ENCODE measurements at places on chromosomes 12 and 14. TPM values are rescaled to one million over a fixed set of nuclear protein-coding genes. Genes with fewer than 3 reads are reported as not detected.

GRCh38 chr14:66238969-66239368, 247.2 kb upstream of the CCDC196 start:
- DNase-seq = no peak
- peaks cover 13% of the 10 kb centered on the region for H3K27me3 ChIP-seq
- H3K36me3 ChIP-seq = no peaks in the 10 kb centered on the region
- no peak overlapping the region for H3K27ac ChIP-seq
- no peaks in the 10 kb centered on the region for H3K4me1 ChIP-seq

- H3K4me1 ChIP-seq = no peaks in the 10 kb centered on the region
- no peak overlapping the region for H3K4me3 ChIP-seq
- H3K27ac ChIP-seq = no peak overlapping the region
- no peak for DNase-seq
These were observed 20.3 kb upstream of the TMTC1 start for GRCh38 chr12:29804019-29804418.

The PTPN21 gene
- 0.17 TPM for total RNA-seq

DNA sequence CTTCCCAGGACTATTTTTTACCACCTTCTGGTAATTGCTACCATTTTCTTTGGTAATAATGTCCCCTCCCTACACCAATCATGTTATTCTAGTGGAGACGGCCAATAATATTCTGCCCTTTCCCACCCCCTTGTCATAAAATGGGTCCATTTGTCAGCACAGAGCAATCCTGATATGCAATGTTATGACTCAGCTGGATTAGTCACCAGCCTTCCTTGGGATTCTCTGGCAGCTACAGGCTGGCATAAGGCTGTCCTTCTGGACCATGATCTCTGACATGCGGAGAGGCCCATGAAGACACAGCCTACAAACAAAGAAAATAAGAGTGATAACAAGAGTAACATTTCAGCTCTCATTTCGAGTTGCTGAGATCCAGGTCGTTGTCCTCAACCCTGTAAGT, 222.0 kb upstream of the CPNE8 start:
- H3K4me1 ChIP-seq = no peaks in the 10 kb centered on the region
- H3K27ac ChIP-seq = no peak overlapping the region
- H3K36me3 ChIP-seq = no peaks in the 10 kb centered on the region
- no peaks in the 10 kb centered on the region for H3K27me3 ChIP-seq

- DNase-seq = no peak
- no peaks in the 10 kb centered on the region for H3K36me3 ChIP-seq
- H3K27me3 ChIP-seq = no peaks in the 10 kb centered on the region
- no peak overlapping the region for H3K27ac ChIP-seq
- peaks cover 5% of the 10 kb centered on the region for H3K4me1 ChIP-seq
These were observed 212.2 kb upstream of the ATP2B1 start for GRCh38 chr12:89920866-89921265.

DNA sequence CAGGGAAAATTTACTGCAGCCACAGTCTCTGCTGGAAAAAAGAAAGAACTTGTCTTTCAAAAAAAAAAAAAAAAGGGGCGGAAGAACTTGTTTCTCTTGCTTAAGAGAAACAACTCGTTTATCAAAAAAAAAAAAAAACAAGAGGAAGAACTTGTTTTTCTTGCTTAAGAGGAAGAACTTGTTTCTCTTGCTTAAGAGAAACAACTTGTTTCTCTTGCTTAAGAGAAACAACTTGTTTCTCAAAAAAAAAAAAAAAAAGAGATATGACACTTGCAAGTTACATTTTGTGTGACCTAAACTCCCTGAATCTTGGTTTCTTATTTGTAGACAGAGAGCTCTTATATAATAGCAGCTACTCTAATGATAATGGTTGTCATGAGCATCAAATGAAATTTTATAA, 44.7 kb upstream of the USP15 start:
- no peaks in the 10 kb centered on the region for H3K27me3 ChIP-seq
- H3K4me3 ChIP-seq = no peak overlapping the region
- no peaks in the 10 kb centered on the region for H3K36me3 ChIP-seq
- DNase-seq = no peak

GRCh38 chr12:132281038-132281437, 48.4 kb downstream of the GALNT9 start:
- peaks cover 15% of the 10 kb centered on the region for H3K4me1 ChIP-seq
- DNase-seq = no peak
- no peak overlapping the region for H3K4me3 ChIP-seq
- peaks cover 26% of the 10 kb centered on the region for H3K27me3 ChIP-seq
- no peaks in the 10 kb centered on the region for H3K36me3 ChIP-seq

The KCNK10 gene
- total RNA-seq = not detected

DNA sequence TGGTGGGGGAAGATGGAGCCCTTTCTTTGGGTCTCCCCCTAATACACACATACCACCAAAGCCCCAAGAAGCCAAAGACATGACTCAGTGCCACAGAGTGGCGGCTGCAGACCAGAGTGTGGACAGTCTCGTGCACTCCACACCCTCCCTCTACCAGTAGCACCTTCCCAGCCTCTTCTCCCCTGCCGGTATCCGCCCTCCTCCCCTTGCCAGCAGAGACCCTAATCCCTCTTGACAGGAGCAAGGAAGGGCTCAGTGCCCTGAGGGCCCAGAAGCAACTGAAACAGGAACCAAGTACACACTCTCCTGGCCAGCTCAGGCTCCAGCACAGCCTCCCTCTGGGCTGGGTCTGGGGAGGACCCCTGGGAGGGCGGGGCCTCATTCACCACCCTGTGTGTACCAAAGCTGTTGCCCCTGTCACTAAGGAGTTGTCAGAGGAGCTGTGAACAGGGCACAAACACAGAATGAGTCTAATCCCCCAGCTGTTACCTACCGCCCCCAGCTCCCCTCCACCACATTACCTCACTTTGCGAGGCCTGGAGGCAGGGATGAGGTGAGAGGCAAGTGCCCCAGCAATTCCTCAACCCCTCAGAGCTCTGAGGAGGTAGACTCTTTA, 8.2 kb downstream of the SPRYD3 start:
- H3K27me3 ChIP-seq = no peaks in the 10 kb centered on the region
- no peak for DNase-seq
- no peak overlapping the region for H3K4me3 ChIP-seq
- H3K36me3 ChIP-seq = peaks cover 19% of the 10 kb centered on the region
